ENCODE measurements at places on chromosomes 12 and 14.

GRCh38 chr12:96347130-96347699 lies 53.0 kb downstream of the CDK17 start:
- DNase-seq, result no peak

GRCh38 chr12:65822732-65823512 lies 1.4 kb upstream of the HMGA2 start:
- DNase-seq, result no peak

DNA sequence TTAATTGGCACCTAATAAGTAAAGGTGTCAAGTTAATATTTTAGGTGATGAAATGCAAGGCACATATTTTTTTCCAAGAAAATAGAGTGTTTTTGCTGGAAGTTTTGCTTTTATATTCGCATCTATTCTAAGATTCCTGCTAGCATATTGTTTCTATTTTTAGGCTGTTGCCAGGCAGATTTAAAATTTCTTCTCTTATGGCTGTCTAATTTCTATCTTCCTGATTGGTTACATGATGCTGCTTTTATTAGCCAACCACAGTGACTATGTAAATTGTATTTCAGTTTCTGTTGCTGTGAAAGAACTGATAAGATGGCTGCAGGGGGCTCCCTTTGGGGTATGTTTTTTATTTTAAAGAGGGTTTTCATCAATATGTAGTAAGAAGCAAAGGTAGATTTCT lies 42.7 kb downstream of the ATF7IP start:
- peak; percentile 40 for DNase-seq

DNA sequence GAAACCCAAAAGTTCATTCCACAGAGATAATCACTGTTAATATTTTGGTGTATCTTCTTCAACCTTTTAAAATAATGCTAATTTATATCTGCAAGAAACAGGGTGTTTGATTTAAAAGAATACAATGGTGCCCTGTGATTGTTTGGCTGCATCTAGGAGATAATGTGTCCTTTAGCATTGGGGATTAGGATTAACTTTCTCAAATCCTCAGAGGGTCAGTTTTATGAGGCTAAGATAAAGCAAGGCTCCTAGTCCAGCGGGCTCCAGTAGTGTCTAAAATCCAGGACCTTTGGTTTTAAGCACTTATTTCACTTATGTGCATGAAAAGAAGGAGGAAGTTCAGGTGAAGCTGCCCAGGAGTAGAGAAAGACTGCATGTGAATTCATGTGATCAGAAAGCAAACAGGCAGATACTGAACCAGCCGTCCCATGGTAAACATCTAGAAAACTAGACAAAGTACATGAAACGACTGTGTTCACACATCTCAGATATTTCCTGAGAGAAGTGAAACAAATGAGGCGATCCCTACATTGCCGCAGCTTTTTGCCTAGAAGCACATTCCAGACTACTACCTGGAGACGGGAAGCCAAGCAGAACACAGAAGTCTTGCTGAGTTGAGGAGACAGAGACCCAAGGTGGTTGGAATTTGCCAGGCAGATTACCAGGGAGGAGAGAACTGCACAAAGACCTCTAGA lies 129.1 kb upstream of the MAX start:
- DNase-seq, result no peak

DNA sequence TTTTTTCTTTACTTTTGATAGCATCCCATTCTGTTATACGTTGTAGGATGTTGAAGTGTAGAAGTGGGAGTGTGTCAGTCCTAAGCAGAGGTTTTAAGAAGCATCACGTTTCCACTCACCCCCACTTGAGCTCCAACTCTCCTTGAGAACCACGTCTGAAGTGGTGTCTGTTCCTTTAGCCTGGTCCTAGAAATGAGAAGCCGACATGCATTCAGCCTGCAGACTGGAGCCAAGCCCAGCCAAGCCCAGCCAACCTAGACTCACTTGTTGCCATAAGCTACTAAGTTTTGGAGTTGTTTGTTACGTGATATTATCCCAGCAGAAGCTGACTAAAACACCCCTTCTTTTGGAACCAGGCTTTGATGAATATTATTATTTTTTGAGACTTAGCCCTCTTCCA lies 4.4 kb upstream of the ELK3 start:
- DNase-seq, result no peak

DNA sequence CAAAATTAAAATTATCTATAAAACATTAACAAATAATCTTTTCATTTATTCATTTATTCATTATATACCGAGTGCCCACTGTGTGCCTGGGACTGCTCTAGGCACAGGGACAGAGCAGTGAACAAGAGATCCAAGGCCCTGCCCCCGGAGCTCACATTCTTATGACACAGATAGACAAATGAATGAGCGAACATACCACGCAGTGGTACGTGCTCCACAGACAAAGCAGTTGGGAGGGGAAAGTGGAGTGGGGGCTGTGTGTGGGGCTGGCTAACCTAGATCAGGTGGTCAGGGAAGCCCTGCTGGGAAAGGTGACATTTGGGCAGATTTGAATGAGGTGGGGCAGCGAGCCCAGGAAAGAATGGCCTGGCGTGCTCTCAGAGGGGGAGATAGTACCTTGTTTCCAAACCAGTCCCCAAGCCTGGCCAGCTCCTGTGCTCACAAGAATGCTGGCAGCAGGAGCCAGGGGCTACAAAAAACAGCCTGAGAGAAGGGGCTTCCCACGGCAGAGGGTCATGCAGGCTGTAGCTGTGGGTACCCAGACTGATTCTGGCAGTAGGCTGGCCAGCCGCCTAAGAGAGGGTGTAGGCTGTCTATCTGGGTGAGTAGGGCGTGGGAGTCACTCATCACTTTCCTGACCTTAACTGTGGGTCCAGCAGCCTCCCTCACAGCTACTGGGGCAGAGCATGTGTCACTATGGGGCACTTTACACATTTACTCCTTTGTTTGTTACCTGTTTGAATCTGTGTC lies 57.8 kb upstream of the ACTN1 start:
- DNase-seq, result no peak

DNA sequence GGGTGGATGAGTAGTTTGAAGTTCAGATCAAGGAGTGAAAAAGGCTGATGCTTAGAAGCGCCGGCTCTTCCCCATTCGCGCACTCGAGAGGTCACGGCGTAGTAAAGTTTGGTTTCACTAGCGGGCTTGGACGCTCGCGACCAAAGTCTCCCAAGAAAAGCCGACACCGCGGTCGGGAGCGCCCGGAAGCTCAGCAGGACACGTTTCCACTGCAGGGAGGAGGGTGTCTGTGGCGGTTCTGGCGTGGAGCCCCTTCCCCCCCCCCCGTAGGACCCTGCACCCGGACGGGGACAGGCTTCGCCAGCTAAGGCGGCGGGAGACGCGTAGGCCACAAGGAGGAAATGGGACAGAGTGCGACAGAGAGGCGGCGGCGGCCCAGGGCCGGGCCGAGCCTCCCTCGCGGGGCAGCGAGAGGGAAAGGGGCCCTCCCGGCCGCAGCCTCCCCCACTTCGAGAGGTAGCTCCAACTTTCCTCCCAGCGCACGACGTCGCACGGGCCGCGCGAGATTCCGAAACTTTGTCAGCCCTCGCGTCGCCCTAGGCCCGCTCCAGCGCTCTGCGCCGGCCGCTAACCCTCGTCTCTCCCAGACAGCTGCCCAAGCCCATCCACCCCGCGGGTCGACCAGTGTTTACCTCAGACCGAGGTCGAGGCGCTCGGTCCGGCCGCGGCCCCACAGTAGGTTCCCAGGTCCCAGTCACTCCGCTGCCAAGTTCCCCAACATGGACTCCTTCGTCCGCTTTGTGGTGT lies 480 bp downstream of the SCAF11 start:
- DNase-seq, result peak; percentile 52

DNA sequence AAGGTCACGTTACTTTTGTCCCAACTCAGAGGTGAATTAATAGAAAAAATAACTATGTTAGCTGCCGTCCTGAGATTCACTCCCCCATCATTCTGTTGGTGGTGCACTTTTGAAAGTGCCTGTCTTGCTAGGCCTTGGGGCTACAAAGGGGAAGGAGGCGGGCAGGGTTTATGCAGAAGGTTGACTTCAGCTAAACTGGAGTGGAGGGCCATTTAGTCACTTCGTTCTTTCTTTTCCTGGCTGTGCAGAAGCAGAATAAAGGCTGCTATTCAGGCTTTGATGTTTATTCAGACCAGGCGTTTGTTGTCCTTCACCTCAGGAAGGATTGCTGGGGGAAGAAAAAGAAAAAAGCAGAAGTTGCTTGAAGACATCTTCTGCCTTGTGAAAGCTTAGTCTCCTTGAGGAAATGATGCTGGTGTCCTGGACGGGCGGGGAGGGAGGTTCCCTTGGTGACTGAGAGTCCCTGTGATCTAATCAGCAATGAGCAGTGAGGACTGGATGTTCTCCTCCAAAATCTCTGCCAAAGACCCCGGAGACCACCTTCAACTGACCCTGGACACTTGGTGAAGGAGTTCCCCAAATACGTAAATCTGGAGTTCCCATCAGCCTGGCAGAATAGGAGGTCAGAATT lies 4.0 kb downstream of the GLT1D1 start:
- DNase-seq, result no peak

GRCh38 chr14:52253503-52253902 lies 14.0 kb upstream of the PTGDR start:
- no peak for DNase-seq

DNA sequence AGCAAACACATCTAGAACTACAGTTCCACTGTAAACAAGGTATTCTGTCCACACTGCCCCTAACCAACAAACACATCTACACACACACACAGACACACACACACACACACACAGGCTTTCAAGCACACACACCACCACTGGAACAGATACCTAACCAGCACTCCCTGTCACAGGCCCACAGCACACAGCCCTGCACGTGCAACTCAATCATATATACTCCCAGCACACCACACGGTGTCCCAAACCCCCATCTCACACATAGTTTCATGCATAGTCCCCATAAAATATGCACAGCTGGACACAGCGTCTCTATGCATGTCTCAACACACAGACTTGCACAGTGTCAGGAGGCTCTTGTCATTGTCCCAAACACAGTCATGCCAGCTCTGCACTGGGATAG lies 27.6 kb downstream of the KRT8 start:
- DNase-seq, result no peak

GRCh38 chr12:52956987-52957386 lies 8.1 kb downstream of the KRT18 start:
- no peak for DNase-seq

DNA sequence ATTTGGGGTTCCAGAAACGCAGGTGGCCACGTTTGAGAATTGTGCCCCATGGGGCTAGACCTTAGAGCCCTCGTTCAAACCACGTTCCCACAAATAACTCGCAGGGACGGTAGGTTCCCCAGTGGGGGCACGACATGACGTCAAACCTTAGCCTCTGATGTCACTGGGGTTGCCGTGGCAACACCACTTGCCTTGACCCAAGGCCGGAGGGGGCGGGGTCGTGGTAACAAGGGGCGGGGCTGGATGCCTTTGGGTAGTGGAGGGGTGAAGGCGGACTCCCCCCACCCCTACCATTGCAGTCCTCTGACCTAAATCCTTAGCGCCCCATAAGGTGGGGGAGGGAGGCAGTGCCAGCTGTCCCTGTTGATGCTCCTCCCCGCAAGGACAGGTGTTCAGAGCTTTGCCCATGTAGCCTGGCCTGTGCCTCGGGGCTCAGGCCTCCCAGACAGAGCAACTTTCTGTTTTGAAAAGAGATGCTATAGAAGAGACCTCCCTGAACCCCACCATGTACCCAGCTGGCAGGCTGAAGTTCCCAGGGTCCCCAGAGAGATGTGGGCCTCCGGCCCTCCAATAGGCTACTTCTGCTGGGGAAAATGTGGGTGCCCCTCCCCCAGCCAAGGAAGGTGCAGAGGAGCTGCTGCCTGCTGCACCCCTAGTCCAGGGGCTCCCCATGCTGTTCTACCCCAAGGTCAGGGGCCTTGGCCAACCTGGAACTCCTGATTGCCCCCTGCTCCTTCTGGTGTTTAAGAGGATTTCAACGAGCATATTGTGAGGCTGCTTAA lies 1.9 kb downstream of the FAM222A start:
- DNase-seq, result no peak

DNA sequence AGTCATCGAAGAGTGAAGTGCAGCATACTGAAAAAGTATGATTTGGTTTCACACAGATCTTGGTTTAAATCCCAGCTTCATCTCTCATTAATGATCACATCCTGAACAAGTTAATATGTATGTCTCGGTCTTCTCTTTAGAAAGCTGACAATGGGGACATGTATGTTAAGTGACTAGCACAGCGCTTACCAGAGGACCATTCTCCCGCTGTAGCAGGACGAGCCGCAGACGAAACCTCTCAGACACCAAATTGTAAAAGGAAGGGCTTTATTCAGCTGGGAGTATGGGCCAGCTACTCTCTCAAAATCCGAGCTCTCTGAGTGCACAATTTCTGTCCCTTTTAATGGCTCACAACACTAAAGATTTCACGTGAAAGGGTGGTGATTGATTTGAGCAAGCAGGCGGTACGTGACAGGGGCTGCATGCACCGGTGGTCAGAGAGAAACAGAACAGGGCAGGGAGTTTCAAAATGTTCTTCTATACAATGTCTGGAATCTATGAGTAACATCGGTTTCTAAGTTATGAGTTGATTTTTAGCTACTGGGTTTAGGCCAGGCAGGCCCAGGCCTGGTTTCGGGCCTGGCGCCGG lies 682.4 kb downstream of the DIO2 start:
- DNase-seq, result no peak

- DNase-seq, result no peak
Measured at GRCh38 chr12:685388-685787, 22.1 kb upstream of the NINJ2 start.

- no peak for DNase-seq
Measured at GRCh38 chr14:68331426-68331825, 461.4 kb downstream of the ZFP36L1 start.

DNA sequence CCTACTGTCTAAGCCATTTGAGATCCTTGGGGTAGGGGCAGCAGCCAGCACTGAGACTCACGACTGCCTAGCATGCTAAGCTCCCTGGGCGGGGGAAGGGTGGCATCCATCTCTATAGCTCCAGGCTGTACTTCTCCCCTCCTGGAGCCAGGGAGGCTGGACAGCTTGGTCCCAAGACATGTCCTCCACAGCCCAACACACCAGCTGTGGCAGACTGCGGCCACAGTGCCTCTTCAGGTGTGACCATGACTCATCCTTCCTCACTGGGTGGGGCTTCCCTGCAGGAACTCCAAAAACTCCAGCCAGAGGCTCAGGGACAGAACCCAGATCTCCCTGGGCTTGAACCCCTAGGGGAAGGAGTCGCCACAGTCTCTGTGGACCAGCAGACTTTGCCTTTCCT lies 193.9 kb downstream of the GPHN start:
- no peak for DNase-seq

- peak; percentile 73 for DNase-seq
Measured at GRCh38 chr12:51118706-51119105, 35.3 kb upstream of the CSRNP2 start.

DNA sequence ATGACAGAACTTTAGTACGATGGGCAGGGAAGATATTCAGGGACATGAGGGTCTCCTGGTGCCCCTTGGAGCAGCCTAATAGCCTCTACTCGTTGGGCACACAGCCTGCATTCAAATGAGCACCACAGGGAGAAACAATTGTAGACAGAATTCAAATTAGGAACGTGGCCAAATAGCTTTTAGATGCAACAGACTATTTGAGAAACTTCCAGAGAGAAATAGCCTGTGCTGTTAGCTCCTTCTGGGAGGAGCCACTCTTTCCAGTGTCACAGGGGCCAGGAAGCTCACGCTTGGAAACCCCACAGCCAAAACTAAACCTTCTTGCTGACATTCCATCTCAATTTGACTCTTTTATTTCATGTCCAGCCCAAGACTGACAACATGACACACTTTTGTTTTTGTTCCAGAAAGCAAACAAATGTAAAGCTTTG lies 114.5 kb downstream of the RPAP3 start:
- DNase-seq, result peak; percentile 56
